Pancreas (tissue), 10 donors: ENCODE measurements at places on chromosomes 2 and 18. TPM values are rescaled to one million over a fixed set of nuclear protein-coding genes. Genes with fewer than 3 reads are reported as not detected.
A peak's percentile ranks its signal among the peaks of the same experiment; 100 is the strongest.

GRCh38 chr2:55063713-55064323 lies 13.6 kb upstream of the RTN4 start:
- no peak for DNase-seq

DNA sequence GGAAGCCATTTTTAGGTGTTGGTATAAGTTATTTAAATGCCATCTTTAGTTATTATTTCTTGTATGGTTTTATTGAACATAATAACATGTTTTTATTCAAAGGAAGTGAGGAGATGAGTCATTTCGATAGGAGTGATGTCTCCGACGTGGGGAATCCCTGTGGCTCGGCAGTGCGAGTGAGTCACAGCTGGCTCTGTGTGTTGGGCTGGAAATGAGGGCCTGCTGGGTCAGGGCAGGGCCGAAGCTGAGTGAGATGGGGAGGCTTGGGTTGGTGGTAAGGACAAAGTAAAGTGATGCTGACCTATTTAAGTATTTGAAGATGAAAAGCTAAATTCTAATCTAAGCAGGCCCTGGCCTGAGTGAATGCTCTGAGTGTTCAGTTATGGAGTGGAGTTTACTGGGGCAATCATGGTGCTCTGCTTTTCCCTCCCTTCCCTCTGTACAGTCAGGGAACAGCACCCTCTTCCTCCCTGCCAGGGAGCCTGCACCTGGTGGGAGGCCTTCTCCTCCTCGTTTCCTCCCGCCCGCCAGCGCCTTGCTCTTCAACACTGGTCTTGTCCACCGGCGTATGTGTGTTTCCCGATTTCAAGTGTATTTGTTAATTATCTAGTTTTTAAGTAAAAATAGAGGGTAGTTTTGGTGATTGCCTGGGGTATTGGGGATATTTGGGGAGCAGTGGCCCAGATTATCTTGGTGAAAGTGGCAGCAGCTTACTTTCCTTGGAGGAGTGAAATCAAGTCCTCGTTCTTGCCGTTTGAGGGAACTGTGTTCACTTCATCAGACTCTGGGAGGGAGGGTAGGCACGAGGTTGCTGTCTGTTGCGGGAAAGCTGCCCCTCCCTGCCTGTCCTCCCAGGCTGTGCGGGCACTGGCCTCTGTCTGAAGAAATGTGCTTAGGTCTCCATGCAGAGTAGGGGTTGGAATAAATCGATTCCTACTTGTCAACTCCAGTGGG lies 157.0 kb downstream of the LDLRAD4 start:
- DNase-seq, result no peak

DNA sequence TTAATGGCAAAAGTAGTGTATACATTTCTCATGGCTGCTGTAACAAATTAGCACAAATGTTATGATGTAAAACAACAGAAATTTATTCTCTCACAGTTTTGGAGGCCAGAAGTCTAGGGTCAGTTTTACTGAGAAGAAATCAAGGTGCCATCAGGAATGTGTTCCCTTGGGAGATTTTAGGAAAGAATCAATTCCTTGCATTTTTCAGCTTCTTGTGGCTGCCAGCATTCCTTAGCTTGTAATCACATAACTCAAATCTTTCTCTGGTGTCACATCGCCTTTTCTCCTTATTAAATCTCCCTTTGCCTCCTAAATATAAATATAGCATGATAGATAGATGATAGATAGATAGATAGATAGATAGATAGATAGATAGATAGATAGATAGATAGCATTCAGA lies 307.0 kb upstream of the REG3G start:
- no peak for DNase-seq

- DNase-seq, result peak; percentile 88
These were observed 81.4 kb upstream of the PKDCC start for GRCh38 chr2:41966431-41966893.

GRCh38 chr2:6068429-6068828 lies 376.2 kb downstream of the SOX11 start:
- no peak for DNase-seq

GRCh38 chr18:49960376-49960775 lies 147.0 kb upstream of the ACAA2 start:
- no peak for DNase-seq

Gene LRRC30
- total RNA-seq, result not detected

DNA sequence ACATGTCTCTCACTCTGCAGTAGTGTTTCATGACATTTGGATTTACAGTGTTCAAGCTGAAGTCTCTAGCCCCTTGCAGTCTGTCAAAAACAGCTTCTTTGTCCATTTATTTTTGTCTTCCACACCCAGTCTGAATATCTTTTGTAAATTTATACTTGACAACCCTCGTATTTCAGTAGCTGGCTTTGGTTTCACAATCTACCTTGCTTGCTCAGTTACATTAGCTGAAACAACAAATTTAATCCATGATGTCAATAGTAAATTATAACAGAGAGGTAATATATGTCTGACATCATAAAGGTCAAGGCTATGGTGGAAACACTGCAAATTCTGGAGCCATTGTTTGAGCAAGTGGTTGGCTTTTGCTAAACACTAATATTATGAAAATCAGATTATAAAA lies 328.7 kb downstream of the MTX2 start:
- DNase-seq, result no peak

DNA sequence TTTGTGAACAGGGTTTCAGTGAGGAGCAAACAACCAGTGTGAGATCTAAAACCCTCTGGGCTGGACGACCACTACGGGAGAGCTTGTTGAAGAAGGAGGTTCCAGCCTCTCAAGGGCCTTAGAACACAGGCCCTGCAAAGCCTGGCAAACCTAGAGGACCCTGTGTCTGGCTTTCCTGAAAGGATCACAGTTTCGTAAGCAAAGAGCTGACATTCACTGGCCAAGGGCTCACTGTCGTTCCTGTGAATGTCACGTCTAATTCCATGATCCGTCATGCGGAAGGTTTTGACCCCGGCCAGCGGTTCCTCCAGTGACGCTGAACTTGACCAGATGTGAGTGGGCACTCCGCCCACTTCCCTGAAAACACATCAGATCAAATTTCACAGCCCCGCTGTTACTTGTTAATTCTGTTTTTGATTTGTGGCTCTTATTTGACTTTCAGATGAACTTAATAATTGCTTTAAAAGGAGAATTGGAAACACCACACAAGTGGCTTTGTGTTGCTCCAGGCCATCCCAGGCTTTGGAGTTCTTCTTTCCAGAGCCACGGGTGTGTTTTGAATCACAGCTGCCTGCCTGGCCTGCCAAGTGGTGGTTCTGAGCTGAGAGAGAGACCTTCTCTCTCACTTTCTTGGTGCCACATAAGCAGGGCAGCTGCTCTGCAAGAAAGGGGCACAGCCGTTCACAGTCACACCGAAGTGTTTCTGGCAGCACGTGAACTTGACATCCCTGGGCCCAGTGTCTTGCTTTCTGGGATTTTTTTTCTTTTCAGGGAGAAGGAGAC lies 308.4 kb downstream of the NDUFA10 start:
- no peak for DNase-seq

Gene GPBAR1
- total RNA-seq, result 0.38 TPM

GRCh38 chr2:98242003-98242402 lies 104.3 kb upstream of the CNGA3 start:
- no peak for DNase-seq

- no peak for DNase-seq
These were observed 244.3 kb downstream of the BABAM2 start for GRCh38 chr2:28134857-28135256.

DNA sequence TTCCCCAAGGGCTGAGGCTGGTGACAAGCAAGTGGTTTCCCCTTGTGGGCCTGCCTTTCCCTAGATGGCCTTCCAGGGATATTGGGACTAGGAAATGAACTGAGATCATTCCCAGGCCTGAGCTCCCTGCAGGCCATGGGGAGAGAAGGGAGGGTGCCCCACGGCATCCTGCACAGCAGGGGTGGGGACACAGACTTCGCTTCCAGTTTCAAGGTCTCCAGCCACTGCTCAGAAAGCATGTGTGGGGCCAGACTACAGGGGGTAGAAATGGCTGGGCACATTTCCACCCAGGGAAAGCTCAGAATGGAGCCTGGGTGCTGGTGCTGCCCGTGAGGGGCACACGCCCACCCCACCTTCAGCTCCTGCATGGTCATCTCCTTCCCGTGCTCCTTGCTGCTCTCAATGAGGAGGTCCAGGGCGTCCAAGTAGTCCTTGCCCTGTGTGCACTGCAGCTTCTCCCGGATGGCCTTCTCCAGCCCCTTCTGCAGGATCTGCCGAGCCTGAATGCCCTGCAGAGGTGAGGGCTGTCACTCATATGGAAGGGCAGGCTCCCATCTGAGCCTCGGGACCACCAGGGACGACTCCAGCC lies 13.2 kb downstream of the CYP26B1 start:
- no peak for DNase-seq

- DNase-seq, result no peak
These were observed 7.6 kb downstream of the CYP26B1 start for GRCh38 chr2:72139874-72140620.

Gene FAM237A
- not detected for total RNA-seq

Gene ACVR1C
- total RNA-seq, result 1.2 TPM

Gene TFCP2L1
- total RNA-seq, result 7.7 TPM

GRCh38 chr18:54405290-54405689 lies 47.6 kb downstream of the C18orf54 start:
- DNase-seq, result no peak

Gene SMYD1
- total RNA-seq, result not detected

GRCh38 chr2:218870984-218871344 lies 9.7 kb upstream of the WNT10A start:
- DNase-seq, result no peak

DNA sequence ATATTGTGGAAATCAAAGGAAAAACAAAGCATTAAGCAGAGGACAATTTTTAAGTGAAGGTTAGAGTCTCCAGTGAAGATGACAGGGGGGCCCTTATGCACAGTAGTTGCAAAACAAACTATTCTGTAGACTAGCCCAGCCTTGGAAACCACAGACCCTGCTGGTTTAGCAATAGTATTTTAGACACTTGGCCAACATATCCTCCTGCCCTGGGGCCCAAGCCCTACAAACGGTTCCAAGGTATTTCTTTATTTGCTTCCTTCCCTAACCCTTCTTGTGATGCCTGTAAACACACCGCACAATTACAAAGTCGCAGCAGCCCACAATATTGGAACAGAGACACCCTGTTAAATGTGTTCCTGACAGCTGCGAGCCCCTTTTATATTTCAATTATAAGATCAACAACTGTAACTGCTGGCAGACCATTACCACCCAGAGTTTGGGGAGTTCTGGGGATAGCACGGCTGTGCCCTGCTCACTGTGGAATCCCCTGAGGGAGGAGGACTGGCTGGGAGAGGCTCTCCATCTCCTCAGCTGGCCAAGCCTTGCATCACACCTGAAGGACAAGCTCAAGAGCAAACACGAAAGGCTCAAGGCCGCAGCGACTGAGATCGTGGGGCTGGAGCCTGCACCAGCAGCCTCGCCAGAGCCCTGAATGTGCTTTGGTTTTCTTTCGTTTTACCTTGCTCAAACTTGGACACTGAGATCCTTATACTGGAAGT lies 282.2 kb upstream of the ATP5MC3 start:
- DNase-seq, result no peak

DNA sequence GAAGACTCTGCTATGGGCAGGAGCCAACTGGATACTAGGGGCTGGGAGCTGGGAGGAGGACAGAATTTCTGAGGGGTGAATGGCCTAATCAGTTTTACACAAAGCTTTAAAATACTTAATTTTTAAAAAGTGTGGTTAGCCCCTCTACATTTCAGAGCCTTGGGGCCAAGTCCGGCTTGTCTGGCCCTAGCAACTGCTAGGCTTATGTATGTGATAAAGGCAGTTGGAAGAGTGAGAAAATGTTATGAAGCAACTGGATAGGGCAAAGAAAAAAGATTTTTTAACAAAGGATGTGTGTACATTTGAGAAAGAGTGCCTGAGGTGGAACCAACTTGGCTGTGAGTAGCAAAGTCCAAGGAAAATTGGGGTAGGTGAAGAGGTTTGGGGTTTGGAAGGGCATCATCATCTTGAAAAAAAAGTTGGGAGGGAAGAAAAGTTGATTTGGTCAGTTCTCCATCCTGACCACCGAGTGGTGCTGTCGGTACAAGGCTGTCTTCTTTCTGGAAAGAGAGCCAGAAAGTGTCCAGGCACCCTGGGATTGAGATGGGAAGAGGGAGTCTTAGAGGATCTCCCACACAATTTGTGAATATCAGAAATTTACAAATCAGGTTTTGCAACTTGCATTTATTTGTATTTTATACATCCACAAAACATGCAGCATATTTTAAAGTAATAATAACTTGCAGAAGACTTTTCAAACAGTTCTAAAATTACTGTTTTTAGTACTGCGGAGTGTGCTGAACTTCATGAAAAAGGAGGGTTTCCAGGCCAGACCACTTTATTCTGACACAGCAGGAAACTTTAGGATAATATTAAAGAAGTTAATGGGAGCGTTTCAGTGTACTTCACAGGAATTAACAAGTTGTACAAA lies 10.5 kb upstream of the CDK15 start:
- DNase-seq, result no peak

- no peak for DNase-seq
These were observed 124.9 kb upstream of the TTC27 start for GRCh38 chr2:32502941-32503340.

DNA sequence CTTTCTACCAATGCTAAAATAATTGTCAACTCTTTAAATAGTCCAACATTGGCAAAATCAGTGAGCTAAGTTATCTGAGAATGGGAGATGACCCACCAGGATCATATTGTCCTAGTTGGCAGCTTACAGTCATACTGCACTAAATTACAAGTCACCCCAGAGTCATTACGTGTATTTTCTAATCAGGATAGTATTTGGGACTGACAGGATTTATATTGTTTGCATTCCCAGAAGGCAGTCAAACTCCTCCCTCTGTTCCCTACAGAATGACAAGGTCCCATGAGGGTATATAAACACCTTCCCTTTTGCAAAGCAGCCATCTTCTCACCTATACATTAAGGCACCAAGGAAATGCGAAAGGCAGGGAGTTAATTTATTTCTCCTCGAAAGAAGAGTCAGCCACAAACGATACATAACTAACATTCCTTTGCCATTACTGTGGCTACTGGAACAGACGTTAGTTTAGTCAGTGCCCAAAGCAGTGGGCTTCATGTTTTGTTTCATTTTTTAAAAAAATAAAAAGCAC lies 125.3 kb downstream of the ANTXR1 start:
- no peak for DNase-seq

Gene AFTPH
- total RNA-seq, result 22.4 TPM
